ENCODE measurements at places on chromosomes 4 and X.

DNA sequence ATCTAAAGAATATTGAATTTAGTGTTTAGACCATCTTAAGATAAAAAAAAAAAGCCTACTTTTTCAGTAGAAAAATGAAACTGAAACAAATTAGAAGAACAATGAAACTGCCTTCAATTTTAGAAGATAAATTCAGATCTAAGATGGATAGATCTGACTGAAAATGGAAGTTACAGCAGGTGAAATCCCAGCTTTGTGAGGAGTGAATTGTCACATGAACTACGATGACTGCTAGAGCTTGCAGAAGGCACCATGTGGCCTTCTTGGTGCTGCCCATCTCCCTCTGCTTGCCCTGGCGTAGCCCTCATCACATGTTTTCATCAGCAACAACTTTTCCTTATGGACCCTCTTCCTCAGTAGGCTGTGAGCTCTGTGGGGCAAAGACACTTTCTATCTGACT, 51.4 kb upstream of the EMCN start:
- DNase-seq, result no peak

DNA sequence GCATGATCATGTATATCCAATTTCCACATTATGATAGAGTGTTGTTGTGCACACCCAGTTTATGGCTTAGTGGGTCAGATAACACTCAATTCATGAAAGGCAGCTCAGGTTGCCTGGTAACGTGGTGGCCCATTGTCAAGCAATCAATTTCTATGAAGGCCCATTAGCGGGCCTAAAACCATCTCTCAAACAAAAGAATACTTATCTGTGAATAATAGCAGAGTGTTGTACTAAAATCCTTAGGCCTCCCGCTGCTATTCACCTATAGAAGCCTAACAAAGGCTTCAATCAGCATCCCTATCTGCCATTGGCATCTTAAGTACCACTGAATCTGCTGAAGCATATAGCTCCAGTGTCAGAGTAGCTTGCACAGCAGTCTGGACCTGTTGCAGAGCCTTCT, 849.6 kb upstream of the POU3F4 start:
- no peak for DNase-seq

- no peak for DNase-seq
These were observed 69.5 kb downstream of the IL15 start for GRCh38 chr4:141705747-141706377.

DNA sequence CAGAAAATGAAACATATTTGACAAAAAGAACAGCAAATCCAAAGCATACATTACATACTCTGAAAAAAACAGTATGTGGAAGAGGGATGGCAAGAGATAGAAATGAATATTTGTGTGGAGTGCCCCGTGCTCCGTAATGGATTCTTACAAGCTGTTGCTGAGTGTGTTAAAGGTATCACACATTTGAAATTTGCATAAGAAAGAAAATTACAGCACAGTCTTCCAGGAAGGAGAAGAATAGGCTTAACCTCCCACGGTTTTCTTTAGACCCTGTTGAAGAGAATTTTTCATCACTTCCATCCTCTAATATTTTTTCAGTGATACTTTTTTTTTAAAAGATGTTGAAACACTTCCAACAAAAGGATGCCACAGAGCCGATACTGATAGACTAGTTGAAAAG, 1489.4 kb downstream of the RAPGEF2 start:
- DNase-seq, result no peak

DNA sequence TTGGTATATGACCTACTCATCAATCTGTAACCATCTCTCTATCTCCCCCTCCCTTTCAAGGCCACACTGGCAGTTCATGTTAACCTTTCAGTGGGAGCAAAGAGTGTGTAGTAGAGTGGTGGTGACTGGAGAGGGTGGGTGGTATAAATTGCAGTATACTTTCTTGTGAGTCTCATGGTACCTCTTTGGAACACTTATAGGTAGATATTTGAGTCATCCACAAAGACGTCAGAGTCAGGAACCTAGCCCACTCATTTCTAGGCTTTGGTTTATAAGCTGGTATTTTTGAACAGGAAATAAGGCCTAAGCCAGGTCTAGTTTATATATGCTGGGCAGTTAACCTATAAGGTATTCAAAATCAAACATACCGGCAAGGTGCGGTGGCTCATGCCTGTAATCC, 36.3 kb downstream of the RLIM start:
- DNase-seq, result no peak

DNA sequence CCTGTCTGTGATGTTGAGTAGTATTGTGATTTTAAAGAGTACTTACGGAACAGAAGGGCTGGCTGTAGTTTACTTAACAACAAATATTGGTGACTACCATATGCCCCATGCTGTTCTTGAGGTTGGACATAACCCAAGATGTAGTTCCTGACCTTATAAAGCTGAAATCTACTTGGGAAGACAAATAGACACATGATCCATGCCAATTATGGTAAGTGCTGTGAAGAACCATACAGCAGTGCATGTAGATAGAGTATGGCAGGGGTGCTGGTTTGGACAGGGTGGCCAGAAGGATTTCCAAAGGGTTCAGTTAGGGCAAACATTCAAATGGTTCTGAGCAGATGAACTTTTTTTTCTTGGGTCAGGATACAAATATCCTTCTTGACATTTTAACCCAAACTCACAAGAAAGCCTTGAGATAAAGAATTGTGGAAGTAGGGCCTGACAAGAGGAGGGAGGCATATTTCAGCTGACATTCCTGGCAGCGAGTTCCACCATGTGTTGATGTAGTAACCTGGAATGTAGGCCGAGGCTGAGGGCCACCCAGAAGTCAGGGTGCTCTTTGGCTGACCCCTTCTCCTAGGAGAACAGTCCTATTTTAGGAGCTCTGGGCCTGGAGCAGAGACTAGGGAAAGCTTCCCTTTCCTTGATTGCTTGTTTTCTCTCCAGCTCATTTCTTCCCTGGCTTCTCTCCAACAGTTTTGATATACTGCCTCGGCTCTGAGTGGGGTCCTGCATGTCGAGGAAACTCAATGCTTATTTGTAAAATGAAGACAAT, 74.2 kb downstream of the FREM3 start:
- DNase-seq, result no peak

DNA sequence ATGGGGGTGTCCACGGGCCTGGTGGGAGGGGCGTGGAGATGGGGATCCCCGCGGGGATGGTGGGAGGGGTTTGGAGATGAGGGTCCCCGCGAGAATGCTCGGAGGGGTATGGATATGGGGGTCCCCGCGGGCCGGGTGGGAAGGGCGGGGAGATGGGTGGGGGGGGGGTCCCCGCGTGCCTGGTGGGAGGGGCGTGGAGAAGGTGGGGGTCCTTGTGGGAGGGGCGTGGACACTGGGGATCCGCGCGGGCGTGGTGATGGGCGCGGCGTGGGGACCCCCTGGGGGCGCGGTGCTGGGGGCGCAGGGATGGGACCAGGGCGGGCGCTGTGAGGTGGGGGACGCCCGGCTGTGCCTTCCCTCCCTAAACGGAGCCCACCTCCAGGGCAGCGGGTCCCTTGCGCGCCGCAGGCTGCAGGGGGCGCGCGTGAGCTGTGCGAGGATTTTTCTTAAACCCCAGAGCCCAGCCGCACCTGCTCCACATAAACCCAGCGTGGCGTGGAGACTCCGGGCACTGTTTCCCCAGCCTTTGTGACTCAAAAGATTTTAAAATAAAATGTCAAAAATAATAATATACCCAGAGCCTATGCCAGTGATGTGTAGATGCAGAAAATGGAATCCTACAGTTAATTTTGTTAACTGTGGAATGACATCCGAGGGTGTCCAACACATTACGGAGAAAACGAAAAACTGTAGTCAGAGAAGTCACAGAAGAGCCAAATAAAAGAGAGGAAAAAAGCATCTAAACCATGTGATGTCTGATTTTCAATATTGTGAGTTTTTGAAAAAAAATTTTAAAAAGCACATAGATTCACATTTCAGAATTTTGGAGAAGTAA, 1.5 kb upstream of the ASMTL start:
- peak; percentile 87 for DNase-seq

DNA sequence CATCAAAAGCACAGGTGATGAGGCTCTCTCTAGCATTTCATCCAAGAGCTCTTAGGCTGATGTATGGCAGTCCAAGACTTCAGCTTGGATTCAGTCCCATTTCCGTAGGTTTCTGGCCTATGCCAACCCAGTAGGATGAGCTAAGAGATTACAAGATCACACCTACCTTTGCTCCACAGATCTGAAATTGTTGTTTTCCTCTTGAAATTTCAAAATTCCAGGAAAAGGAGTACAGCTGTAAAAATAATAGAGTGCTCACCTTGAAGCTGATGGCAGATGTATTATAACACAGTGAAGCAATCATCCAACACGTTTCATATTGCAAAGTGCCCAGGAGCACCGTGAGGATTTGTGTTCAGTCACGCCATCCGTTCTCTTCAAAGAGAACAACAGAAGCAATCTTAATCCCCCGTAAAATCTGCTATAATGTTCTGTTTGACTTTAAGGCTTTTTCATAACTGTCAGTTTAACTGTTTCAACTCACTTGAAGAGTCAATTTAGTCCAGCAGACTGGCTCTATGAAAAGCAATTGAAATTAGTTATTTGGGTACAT, 137.5 kb downstream of the CPE start:
- DNase-seq, result no peak

DNA sequence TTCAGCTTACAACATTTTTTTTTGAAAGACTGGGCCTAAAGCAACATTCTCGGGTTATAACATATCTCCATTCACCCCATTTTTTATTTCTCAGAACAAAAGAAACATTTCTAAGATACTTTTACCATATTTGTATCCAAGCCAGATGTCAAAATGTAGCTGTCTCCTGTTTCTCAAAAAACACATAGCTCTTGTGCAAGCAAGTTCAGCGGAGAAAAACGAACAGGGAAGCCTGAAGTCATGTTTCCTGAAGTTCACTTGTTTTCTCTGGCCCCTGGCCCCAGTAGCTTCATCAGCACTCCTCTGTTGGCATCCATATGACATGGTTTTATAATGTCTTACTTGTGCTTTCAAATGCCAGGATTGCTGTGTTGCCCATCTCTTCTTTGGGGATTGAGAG, 218.2 kb downstream of the BANK1 start:
- DNase-seq, result no peak

DNA sequence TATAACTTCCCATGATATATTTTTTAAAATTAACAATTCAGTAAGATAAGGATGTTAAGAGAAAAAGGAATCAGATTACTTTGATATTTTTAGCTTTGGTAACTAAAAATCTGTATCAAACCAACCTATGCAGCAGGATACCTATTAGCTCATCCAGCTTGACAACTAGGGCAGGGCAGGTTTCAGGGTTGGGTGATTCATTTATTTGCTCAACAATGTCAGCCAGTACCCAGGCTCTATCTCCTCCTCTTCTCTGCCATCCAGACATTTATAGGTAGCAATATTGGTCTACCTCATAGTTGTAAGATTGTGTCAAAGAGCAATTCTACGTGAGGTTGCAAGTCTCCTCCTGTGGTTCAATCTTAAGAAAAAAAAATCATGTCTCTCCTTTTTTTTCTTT, 421.9 kb downstream of the ANKRD50 start:
- DNase-seq, result no peak

- DNase-seq, result no peak
These were observed 1396.9 kb upstream of the IGFBP7 start for GRCh38 chr4:58507079-58507478.

DNA sequence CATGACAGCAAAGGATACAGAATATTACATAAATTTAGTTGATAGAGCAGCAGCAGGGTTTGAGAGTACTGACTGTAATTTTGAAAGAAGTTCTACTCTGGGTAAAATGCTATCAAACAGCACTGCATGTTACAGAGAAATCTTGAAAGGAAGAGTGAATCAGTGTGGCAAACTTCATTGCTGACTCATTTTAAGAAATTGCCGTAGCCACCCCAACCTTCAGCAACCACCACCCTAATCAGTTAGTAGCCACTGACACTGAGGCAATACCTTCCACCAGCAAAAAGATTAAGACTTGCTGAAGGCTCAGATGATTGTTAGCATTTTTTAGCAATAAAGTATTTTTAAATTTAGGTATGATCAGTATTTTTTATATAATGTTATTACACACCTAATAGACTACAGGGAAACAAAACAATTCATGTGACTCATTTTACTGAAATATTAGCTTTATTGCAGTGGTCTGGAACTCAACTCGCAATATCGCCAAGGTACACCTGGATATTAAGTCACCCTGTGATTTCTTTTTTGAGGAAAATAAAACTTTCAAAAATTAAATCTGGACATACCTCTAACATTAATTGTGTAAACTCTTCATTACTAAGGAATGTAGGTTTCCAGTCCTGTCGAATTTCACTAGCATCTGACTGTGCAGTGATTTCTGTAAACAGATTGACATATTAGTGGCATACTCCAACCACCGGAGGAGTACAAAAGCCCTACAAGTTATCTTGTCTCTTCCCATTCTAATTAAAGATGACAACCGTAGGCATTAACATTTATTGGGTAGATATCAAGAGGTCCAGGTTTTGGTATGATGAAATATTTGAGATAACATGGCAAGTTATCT, 71.1 kb downstream of the CLOCK start:
- DNase-seq, result no peak

DNA sequence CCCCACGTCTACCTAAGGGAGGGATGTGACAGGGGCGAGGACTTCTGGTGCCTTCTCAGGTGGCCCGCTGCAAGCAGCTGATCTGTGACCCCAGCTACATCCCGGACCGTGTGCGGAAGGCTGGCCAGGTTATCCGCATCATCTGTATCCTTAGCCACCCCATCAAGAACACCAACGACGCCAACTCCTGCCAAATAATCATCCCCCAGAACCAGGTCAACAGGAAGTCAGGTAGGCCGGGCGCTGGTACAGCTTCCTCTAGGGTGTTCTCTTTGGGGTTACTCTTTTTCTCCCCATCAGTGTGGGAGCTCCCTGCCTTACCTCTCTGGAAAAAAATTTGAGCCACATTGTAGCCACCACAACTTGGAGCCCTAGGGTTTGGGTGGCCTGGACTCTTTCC, 2.4 kb upstream of the FAM50A start:
- no peak for DNase-seq

GRCh38 chrX:153926858-153927671, 1.0 kb upstream of the ARHGAP4 start:
- DNase-seq, result peak; percentile 59

DNA sequence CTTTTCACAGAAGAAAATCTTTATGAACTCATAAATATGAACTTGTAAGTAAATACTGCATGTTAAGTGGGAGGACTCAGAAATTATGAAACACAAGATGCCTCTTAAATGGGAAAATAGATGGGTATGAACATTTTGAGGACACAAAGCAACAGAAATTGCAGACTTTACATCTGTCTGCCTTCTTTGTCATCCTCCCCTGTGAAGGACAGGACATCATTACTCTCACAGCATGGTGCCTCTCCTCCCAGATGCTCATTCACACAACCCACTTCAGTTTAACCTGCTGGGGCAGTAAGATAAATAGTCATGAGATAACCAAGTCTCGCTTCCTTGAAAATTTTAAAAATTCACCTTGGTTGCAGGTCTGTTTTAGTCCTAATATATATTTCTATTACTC, 144.5 kb downstream of the APBB2 start:
- DNase-seq, result no peak

GRCh38 chr4:89256203-89256800, 51.3 kb downstream of the GPRIN3 start:
- no peak for DNase-seq

DNA sequence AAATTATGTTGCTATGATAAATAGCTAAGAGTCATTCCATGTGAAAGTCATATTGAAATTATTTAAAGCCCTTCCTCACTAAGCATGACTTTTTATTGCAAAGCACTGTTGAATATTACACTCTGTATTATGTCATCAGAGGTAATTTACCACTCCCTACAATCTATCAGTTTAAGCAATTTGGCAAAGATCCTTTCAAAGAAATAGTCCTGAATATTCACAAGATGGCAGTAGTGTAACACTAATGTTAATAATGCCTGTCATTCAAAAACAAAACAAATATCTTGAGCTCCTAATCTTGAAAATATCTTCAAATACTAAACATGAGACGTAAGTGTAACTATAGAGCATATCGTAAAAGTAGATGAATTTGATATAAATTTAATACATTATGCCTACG, 208.6 kb upstream of the TECRL start:
- no peak for DNase-seq

All from stimulated activated CD8-positive, alpha-beta memory T cell treated with anti-CD3 and anti-CD28 coated beads, Interleukin-4, amount 100 ng/mL, for 24 hours (primary cell).